Fibroblast of skin of abdomen (primary cell): ENCODE measurements at places on chromosomes 7 and 10.

DNA sequence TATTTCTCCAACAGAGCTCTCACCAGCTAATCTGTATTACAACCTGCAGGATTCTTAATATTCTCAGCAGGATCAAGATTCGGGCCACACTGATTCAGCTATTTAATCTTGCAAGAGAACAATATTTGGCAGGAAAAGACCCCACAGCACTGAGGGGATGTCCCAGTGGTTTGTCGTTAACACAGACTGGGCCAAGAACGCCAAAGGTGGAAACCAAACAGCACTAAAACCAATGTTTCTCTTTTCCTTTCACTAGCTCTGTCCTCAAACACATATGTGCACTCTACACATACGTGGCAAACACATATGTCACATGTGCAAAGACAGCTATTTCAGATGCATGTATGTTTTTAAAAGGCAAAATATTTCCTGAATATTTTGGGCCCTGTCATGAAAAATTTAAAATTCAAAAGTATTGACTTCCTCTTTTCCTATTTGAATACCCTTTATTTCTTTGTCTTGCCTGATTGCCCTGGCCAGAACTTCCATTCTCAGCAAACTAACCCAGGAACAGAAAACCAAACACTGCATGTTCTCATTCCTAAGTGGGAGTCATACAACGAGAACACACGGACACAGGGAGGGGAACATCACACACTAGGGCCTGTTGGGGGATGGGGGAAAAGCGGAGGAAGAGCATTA, 51.7 kb upstream of the NEBL start:
- DNase-seq: no peak

DNA sequence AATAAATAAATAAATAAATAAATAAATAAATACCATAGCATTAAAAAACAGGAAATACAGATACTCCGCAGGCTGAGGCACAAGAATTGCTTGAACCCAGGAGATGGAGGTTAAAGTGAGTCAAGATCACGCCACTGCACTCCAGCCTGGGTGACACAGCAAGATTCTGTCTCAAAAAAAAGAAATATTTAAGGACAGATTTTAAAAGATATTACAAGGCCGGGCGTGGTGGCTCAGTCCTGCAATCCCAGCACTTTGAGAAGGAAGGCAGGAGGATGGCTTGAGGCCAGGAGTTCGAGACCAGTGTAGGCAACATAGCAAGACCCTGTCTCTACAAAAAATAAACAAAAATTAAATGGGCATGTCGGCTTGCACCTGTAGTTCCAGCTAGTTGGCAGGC, 17.5 kb upstream of the SNX8 start:
- DNase-seq: no peak

DNA sequence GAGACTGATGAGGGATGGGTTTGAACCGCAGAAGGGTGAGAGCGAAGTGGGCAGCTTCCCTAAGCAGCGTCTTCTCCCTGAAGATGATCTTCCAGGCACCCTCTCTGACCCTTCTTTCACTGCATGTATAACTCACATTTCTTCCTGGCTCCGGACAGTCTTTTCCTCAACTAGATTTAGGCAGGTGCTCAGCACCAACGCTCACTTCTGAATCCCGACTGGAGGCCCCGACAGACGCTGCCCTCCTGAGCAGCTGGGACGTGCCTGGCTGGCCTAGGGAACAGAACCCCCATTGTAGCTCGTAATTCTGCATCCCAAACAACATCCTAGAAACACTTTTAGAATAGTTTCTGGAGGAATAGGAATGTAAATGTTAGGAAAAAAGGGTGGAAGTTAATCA, 206.6 kb downstream of the DIP2C start:
- no peak for DNase-seq

- no peak for DNase-seq
These were observed 43.1 kb upstream of the FOXK1 start for GRCh38 chr7:4638781-4639575.

DNA sequence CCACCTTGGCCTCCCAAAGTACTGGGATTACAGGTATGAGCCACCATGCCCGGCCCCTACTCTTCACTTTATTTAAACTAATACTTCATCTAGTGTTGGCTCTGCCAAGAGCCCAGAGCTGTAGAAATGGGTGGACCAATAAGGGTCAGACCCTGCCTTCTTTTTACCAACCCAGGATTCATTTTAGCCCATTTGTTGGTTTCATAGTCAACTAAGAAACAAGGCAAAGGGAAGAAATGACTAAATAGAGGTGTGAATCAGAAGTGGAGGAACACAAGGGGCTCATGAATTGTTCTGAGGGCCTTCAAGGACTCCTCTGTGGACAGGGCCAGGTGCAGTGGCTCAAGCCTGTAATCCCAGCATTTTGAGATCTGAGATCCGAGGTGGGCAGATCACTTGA, 1.1 kb downstream of the ANKRD2 start:
- no peak for DNase-seq

GRCh38 chr10:125684581-125684980, 1.6 kb upstream of the TEX36 start:
- DNase-seq: no peak

GRCh38 chr7:54550471-54550870, 8.3 kb downstream of the VSTM2A start:
- no peak for DNase-seq

DNA sequence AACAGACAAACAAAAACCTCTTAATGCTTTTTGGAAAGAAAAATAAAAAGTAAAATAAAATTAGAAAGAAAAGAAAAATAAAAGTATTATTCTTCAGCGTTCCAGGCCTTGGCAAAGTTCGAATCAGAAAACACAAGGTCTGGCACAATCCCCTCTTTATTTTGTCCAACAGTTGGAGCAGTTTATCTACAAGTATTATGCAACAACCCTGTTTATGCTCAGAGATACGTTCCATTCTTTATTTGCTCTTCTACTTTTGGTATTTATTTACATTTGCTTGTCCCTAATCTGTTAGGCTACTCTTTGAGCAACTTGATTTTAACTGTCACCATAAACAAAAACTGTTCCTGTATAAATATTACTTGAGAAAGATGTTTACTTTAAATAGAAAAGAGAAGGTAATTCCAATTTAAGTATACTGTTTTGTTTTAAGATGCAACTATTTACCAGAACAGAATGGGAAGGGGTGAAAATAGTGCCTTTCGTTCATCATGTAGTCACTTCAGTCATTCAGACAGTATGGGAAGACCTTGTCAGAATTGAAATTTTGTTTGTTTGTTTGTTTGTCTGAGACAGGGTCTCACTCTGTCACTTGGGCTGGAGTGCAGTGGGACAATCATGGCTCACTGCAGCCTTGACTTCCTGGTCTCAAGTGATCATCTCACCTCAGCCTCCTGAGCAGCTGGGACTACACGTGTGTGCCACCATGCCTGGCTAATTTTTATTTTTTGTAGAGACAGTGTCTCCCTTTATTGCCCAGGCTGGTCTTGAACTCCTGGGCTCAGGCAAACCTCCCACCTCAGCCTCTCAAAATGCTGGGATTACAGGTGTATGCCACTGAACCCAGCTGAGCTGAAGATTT, 5.7 kb downstream of the PDK4 start:
- DNase-seq: no peak

DNA sequence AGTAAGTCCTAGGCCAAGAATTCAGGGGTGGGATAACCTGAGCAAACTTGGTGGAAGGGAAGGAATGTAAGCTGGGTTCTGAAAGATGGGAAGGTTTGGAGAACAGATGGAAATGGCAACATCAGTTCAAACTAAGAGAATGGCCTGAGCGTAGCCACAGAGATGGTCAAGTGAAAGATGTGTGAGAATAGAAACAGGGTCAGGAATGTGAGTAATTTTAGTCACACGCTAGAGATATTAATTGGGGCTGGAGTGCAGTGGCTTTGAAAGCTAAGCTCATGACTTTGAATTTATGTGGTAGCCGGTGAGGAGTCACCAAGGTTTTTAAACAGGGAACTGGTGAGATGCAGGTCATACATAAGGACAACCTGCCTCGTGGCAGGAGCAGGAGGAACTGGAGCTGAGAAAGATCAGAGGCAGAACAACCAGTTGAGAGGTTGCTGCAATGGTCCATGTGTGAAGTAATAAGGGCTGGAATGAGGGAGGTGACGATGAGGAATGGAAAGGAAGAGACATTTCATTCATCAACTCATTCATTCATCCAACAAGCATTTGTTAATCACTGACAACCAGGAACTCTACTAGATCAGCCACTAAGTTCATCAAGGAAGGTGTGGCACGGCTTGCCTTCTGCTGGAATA, 12.9 kb upstream of the SORBS1 start:
- no peak for DNase-seq

DNA sequence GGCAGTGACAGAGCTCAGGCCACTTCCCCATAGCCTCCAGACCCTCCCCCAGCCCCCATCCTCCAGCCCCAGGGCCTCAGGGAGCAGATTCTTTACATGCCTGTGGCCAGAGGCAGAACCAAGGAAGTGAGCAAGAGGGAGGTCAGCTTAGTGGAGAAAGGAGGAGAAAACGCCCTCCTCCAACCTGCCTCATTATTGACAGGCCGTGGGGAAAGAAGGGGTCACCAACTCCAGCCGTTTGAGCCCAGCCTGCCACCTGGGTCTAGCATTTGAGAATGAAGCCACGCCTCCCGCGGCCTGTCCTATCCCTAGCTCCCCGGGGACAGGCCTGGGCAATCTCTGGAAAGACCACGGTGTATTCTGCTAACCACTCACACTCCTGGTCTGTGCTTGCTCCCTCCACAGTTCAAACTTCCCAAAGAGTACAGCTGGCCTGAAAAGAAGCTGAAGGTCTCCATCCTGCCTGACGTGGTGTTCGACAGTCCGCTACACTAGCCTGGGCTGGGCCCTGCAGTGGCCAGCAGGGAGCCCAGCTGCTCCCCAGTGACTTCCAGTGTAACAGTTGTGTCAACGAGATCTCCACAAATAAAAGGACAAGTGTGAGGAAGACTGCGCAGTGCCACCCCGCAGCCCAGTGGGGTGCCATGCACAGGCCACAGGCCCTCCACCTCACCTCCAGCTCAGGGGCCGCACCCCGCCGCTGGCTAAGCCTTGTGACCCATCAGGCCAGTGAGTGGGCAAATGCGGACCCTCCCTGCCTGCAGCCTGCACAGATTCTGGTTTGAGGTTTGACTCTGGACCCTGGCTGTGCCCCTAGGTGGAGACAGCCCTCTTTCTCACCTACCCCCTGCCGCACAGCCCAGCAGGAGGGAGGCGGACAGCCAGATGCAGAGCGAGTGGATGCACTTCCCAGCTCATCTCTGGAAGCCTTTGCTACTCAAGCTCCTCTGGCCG, 14.3 kb upstream of the TRIM8 start:
- peak; percentile 94 for DNase-seq

DNA sequence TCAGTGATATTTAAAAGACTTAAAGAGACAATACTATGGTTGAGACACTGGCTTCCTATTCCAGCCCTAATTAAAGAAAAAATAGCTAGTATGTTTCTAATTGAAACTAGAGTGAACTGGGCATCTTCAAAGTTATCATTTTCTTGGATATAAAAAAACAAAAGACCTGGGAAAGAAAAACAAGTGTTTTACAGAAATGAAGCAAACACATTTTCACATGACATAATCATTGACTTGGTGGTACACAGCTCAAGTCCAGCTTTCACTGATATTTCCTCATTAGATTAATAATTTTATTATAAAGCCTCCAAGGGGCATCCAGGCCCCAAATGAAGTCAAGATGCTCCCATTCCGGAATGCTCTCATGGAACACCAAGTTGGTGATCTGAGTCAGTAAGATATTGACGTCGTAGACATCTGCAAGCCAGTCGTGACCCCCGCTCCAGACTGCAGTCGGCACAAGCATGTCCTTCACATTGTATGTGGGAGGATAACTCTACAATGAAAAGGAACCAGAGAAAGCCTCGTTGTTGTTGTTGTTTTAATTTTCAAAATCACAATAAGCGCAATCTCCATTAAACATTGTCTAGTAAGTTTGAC, 7.5 kb upstream of the CH25H start:
- peak; percentile 48 for DNase-seq

DNA sequence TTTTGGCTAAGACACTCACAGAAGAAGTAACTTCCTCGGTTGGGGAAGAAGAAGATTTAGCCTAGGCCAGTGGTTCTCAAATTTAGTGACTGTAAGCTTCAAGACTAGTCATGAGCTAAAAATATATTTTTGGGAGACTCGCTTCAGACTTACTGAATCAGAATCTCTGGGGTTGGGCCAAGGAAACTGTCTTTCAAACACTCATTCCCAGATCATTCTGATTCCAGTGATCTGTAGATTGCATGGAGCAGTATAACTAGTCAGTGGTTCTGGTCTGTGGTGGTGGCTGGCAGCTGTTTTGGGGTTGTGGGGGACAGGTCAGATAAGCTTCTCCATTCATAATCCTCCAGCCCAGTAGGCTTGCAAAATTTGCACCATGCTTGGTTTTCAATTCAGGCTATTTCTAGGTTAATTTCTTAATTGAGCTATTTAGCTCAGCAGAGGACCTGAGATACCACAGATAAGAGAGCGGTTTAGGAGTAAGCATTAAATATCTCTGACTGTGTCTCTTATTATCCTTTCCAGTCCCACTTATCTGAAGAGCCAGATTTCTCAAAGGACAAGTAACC, 3.8 kb upstream of the KAT6B start:
- peak; percentile 75 for DNase-seq

- no peak for DNase-seq
These were observed 1381.5 kb upstream of the CELF2 start for GRCh38 chr10:9636216-9636615.

- peak; percentile 70 for DNase-seq
These were observed 31.6 kb downstream of the OGDH start for GRCh38 chr7:44637788-44638594.

DNA sequence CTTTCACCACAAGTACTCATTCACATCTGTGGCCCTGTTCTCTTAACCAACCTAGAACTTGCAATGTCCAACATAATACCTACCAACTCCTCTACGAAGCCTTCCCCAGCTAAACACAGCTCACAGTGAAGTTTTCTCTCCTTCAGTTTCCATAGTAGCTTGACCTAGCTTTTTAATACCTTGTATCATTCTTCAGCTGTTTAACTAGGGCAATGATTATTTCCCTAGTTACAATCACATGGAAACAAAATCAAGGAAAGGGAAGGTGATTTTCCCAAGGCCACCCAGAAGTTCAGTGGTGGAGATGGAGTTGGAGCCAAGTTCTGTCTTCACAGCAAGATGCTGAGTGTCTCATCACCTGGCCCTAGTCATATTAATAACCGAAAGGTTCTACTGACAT, 16.3 kb downstream of the CDHR3 start:
- DNase-seq: no peak

DNA sequence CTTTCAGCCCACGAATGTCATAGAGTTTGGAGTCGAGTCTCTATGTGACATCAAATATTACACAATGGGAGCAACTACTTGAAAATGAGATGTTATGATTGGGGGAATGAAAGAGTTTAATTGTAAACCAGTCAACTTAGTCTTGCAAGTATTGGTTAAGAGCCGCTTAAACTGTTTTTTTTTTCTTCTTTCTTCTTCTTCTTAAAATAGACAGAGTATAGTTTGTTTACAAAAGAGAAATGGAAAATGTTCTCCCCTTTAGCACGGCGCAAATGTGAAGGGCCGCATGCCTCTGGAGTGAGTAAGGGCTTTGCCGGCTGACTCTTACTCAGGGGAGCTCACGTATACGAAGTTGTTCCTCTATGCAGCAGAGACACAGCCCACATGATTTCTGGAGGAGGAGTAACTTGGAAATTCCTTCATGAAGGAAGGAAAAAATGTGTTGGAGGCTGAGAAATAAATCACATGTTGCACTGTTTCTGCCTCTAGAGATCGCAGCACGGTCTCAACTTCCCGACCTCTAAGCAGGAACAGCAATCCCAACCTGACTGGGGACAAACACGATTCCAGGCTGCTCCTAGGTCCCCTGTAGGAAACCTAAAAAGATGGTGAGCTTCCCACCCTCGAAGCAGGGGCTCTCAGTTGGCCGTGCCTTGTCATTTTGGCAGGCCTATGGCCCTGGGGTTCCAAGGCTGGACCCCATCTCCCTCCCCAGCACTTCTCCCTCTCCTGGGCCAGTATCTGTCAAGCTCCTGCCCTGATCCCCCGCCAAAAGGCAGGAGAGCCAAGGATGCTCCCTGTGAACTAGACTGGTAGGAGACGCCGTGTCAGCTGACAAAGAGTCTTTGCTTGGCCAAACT, 44.8 kb downstream of the MYOF start:
- DNase-seq: peak; percentile 99
